ENCODE measurements at places on chromosomes 4 and X.
A peak's percentile ranks its signal among the peaks of the same experiment; 100 is the strongest.

- no peak overlapping the region for H3K4me3 ChIP-seq
- H3K27ac ChIP-seq = no peak overlapping the region
- peaks cover 11% of the 10 kb centered on the region for H3K27me3 ChIP-seq
- no peak for DNase-seq
- no peaks in the 10 kb centered on the region for H3K4me1 ChIP-seq
- H3K36me3 ChIP-seq = no peaks in the 10 kb centered on the region
Measured at GRCh38 chr4:169175476-169175875, 95.3 kb downstream of the SH3RF1 start.

DNA sequence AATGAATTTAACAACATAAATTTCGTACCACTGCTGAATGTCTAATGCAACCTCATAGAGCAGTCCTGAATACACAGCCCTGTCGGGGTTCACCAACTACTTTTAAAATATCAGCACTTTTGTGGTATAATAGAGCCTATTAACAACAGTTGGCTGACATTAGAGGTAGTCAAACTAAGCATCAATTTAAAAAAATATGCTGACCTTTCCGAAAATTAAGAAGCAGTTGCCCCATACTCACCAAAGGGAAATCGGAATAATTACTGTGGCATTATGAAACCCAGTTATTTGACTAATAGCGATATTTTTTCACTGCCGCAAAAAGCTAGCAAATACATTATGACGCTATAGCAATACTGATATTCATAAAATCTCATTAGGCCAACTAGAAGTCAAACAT lies 273.5 kb upstream of the PPARGC1A start:
- no peaks in the 10 kb centered on the region for H3K27me3 ChIP-seq
- no peaks in the 10 kb centered on the region for H3K36me3 ChIP-seq
- no peak overlapping the region for H3K27ac ChIP-seq
- no peak for DNase-seq
- H3K4me1 ChIP-seq = no peaks in the 10 kb centered on the region

GRCh38 chr4:85967872-85968271 lies 392.0 kb downstream of the MAPK10 start:
- H3K27me3 ChIP-seq = no peaks in the 10 kb centered on the region
- DNase-seq = no peak
- no peak overlapping the region for H3K27ac ChIP-seq
- no peak overlapping the region for H3K4me3 ChIP-seq

- H3K27ac ChIP-seq = no peak overlapping the region
- H3K27me3 ChIP-seq = no peaks in the 10 kb centered on the region
- H3K36me3 ChIP-seq = no peaks in the 10 kb centered on the region
- DNase-seq = no peak
- no peak overlapping the region for H3K4me3 ChIP-seq
Measured at GRCh38 chr4:137361756-137362470, 170.4 kb downstream of the PCDH18 start.

- no peak for DNase-seq
- no peak overlapping the region for H3K4me3 ChIP-seq
- H3K27ac ChIP-seq = no peak overlapping the region
- no peaks in the 10 kb centered on the region for H3K4me1 ChIP-seq
Measured at GRCh38 chrX:21741869-21742701, 15.8 kb downstream of the SMPX start.

DNA sequence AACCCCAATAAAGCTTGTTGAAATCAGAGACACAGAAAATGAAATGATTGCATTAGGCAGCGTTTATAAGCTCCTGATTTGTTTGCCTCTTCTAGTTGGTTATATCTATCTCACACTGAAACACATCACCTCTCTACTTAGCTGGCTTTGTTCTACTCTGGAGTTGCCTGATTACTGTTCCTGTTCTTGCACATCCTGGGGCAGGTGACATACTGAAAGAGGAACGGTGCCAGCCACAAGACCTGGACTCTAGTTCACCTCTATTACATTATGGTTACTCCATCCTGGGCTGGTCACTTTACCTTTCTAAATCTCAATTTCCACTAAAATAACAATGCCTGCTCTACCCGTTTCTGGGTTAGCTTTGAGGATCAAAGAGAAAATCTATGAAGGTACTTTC lies 47.9 kb downstream of the TRIM2 start:
- H3K27ac ChIP-seq = no peak overlapping the region
- peaks cover 23% of the 10 kb centered on the region for H3K4me1 ChIP-seq
- DNase-seq = no peak
- H3K4me3 ChIP-seq = no peak overlapping the region
- H3K36me3 ChIP-seq = no peaks in the 10 kb centered on the region

DNA sequence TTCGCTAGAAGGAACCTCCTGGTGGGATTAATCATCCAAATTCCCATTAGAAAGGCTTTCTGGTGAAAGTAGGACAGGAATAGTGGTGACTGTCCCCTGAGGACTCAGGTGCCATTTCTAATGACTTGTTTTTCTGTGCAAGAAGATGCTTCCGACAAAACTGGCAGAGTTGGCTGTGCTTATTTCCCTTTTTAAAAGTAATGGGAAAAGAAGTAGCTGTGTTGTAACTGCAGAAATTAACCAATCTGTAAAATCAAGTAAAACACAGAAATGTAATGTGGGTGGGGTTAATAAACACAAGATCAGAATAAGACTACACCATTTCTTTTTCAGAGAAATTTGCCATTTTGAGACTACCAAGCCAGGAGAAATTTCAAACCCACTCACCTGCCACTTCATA lies 55.0 kb upstream of the FAM9B start:
- no peak overlapping the region for H3K4me3 ChIP-seq
- peaks cover 10% of the 10 kb centered on the region for H3K4me1 ChIP-seq
- no peak for DNase-seq

GRCh38 chr4:113147498-113148111 lies 98.2 kb downstream of the ANK2 start:
- H3K27me3 ChIP-seq = no peaks in the 10 kb centered on the region
- no peak overlapping the region for H3K4me3 ChIP-seq
- no peaks in the 10 kb centered on the region for H3K4me1 ChIP-seq

GRCh38 chrX:68989865-68990606 lies 161.2 kb downstream of the EFNB1 start:
- H3K27ac ChIP-seq = no peak overlapping the region
- H3K4me3 ChIP-seq = no peak overlapping the region
- DNase-seq = no peak
- H3K36me3 ChIP-seq = no peaks in the 10 kb centered on the region
- peaks cover 43% of the 10 kb centered on the region for H3K27me3 ChIP-seq

GRCh38 chr4:56438766-56439165 lies 2.7 kb downstream of the PAICS start:
- no peaks in the 10 kb centered on the region for H3K27me3 ChIP-seq
- no peak overlapping the region for H3K27ac ChIP-seq
- peak overlapping the region; percentile 47 for H3K4me3 ChIP-seq
- H3K4me1 ChIP-seq = peaks cover 74% of the 10 kb centered on the region

GRCh38 chr4:187286525-187286924 lies 562.9 kb upstream of the FAT1 start:
- no peak overlapping the region for H3K27ac ChIP-seq
- H3K4me3 ChIP-seq = no peak overlapping the region
- no peak for DNase-seq
- no peaks in the 10 kb centered on the region for H3K36me3 ChIP-seq
- no peaks in the 10 kb centered on the region for H3K4me1 ChIP-seq

DNA sequence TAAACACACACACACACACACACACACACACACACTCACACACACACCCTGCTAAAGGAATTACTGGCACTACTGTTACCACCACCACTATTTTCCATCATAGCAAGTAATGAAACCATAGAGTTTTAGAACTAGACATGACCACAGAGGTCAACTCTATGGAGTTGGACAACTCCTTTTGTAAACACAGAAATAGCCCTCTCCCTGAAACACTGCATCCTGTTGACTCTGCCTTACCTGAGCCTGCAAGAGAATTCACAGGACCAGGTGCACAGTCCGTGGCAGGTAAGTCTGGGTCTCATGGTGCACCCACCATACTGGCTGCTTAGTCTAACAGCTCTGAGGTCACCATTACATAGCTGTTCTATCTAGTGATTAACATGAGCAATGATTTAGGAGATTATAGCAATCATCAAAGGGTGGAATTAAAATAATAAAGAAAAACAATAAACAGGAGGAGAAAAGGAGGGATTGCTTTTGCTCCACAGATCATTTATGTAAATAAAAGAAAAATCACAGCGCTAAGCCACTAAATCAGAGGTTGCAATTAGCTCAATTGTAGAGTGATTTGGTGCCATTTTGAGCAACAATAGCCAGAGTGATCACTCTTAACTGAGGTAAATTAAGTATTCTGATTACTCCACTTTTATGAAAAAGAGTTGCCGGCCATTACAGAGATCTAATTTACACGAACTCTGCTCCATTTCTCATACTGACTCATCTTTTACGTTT lies 340.0 kb upstream of the RASGEF1B start:
- no peaks in the 10 kb centered on the region for H3K36me3 ChIP-seq
- H3K4me1 ChIP-seq = no peaks in the 10 kb centered on the region
- DNase-seq = no peak
- no peak overlapping the region for H3K4me3 ChIP-seq
- peaks cover 42% of the 10 kb centered on the region for H3K27me3 ChIP-seq
- H3K27ac ChIP-seq = no peak overlapping the region

DNA sequence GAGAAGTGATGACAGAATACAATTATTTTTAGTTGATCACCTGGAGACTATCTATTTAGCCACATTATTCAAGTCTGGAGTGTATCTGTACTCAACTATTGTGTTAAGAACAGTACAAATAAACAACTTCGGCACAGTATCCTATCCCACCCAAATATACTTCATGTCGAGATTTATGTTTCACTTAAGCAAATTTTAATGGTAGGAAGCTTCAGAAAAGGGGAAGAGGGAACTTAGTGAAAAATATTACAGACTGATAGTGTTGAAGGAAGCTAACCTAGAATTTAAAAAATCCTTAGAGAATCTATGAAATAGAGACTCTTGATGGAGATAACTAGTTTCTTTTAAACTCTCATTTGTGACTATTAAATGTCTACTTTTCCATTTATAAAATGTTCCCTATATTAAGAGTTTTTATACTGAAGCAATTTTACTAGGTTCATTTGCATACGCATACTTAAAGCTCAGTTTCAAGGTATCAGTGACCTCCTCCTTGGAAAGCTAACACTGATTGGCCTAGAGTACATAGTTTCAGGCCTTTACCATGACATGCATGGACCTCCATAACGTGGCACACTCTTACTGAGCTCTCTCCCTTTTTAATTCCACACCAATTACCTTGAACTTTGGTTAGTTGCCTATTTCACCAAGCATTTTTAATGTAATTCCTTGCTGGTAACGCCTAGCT lies 197.7 kb downstream of the CAMK2D start:
- H3K4me1 ChIP-seq = peaks cover 40% of the 10 kb centered on the region
- no peaks in the 10 kb centered on the region for H3K27me3 ChIP-seq
- DNase-seq = no peak

DNA sequence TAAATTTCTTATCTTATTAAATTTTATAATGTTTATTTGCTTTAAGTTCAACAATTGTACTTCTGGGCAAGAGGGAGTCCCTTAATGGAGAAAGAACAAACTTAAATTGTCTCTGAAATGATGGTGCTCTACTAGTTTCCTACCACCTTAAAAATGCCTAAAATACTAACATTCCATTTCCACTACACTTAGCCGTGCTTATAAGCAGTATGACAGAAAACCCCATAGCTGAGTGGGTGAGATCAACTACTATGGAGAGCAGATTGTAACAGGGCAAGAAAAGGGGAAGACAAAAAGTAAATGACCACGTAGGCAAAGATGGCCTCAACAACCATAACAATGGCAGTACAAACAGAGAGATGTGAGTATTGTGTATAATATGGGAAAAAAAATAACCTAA lies 35.0 kb downstream of the RFC1 start:
- DNase-seq = no peak
- no peaks in the 10 kb centered on the region for H3K27me3 ChIP-seq
- peaks cover 17% of the 10 kb centered on the region for H3K4me1 ChIP-seq
- H3K36me3 ChIP-seq = peaks cover 3% of the 10 kb centered on the region

DNA sequence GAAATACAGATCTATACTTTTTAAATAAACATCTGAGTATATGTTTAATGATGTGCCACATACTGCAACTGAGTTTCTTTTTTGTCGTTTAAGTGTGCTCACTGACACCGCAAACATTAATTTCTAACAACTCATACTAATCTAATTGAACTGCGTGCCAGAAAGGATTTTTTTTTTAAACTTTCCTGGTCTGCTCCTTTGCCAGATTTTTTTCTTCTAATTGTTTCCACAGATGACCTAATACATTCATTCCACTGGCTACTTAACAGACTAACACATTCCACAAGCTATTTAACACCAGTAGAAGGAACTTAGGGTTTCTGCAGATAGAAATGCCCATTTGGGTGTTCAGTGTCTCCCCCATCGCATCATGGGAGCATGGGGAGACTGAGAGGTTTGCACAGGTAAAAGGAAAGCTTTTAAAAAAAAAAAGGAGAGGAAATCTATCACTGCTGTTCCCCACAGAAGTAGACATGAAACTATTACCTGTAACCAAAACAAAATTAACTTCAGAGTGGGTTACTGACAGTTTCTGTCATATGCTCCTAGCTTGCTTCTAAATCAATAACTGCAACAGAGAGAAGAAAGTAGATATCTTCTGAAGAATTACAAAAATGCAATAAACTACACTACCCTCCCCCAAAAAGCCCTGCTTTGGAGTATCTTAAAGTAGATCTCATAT lies 31.6 kb downstream of the SH3KBP1 start:
- peak overlapping the region; percentile 61 for H3K4me3 ChIP-seq
- H3K27me3 ChIP-seq = no peaks in the 10 kb centered on the region
- DNase-seq = no peak
- H3K27ac ChIP-seq = peak overlapping the region; percentile 59

GRCh38 chr4:105594099-105595010 lies 41.9 kb downstream of the ARHGEF38 start:
- no peaks in the 10 kb centered on the region for H3K36me3 ChIP-seq
- peaks cover 44% of the 10 kb centered on the region for H3K27me3 ChIP-seq
- no peak for DNase-seq
- peak overlapping the region; percentile 91 for H3K27ac ChIP-seq
- H3K4me1 ChIP-seq = peaks cover 6% of the 10 kb centered on the region
- H3K4me3 ChIP-seq = peak overlapping the region; percentile 26

DNA sequence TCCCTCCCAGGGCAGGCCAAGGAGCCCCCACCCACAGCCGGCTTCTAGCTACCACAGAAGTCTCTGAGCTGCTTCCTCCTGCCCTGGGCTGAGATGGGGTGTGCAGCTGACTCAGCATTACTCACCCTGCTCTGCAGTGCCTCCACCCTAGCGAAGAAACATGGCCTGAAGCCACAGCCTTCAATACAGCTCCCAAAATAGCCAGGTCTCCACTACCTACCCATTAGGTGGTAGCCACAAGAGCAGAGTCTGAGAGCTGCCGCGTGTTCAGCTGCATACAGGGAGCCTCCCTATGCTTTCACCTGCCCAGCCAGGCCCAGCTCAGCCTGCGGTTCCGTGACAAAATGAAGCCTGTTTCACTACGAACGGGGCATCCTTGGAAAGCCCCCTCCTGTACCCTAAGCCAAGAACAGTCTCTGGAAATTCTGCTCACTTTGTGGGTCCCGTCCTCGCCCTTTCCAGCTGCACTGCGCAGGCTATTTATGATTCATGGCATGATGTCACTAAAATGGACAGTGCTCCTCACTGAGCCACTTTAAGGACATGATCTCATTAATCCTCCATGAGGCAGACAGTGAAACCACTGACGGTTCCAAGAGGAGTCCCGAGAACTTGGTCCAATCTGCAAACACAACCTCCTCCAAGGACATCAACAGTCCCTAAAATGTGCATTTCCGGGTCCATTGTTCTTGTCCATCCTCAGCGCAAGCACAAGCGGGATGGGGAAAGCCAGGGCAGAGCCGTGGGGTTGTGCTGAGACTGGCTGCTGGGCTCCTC lies 20.2 kb downstream of the WDR1 start:
- H3K36me3 ChIP-seq = peaks cover 28% of the 10 kb centered on the region
- peak overlapping the region; percentile 65 for H3K27ac ChIP-seq
- H3K4me1 ChIP-seq = peaks cover 92% of the 10 kb centered on the region
- no peaks in the 10 kb centered on the region for H3K27me3 ChIP-seq
- peak; percentile 89 for DNase-seq

Measured in activated T-cell treated with anti-CD3 and anti-CD28 coated beads, Interleukin-2, amount 50 U/mL, for 72 hours (primary cell).